ENCODE measurements at places on chromosomes 12 and 14. TPM values are rescaled to one million over a fixed set of nuclear protein-coding genes. Genes with fewer than 3 reads are reported as not detected.

Gene GLS2
- total RNA-seq = 1.6 TPM

Gene TMEM263
- 33.2 TPM for total RNA-seq

DNA sequence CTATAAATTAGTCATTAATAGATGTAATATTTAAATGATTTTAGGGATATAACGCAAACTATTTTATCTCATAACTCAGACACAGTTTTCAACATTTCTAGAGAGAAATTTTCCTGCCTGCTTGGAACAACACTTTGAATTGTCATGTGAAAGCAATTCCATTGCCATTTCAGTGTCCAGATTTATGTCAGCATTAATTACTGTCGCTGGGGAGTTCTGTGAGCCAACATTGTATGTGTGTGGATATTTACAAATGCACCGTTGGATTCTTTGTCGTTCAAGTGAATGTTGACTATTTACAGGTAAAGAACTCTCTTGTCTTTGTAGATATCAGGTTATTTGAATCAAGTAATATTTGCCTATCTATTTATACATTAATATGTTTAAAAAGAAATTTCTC lies 465.3 kb upstream of the RGS6 start:
- DNase-seq = no peak

GRCh38 chr12:124586756-124587155 lies 19.3 kb upstream of the NCOR2 start:
- DNase-seq = no peak

- DNase-seq = no peak
These were observed 37.5 kb downstream of the SLC38A4 start for GRCh38 chr12:46788072-46788887.

DNA sequence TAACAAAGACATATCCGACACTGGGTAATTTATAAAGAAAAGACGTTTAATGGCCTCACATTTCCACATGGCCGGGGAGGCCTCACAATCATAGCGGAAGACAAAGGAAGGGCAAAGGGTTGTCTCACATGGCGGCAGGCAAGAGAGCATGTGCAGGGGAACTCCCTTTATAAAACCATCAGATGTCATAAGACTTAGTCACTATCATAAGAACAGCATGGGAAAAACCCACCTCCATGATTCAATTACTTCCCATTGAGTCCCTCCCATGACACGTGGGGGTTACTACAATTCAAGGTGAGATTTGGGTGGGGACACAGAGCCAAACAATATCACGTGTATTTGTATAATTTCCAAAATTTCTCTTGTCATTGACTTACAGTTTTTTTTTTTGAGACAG lies 5.5 kb upstream of the LMNTD1 start:
- DNase-seq = no peak

DNA sequence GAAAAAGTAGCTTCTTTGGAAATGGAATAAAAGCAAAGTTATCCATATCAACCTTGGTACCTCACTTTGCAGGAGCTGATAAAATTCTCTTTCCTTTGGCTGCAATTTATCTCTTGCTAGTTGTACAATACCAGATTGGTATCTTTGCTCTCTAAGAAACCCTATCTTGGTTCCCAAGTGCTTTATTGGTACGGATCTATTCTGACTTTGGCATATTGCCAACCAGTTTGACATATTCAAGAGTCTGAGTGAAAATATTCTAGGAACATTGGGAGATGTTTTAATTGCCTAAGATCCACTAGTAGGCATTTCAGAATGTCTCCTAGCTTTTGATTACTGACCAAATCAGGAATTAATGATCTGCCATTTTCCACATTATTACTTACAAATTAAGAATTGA lies 167.2 kb upstream of the ATP2B1 start:
- DNase-seq = no peak

GRCh38 chr12:21220266-21220665 lies 89.3 kb downstream of the SLCO1B1 start:
- no peak for DNase-seq

DNA sequence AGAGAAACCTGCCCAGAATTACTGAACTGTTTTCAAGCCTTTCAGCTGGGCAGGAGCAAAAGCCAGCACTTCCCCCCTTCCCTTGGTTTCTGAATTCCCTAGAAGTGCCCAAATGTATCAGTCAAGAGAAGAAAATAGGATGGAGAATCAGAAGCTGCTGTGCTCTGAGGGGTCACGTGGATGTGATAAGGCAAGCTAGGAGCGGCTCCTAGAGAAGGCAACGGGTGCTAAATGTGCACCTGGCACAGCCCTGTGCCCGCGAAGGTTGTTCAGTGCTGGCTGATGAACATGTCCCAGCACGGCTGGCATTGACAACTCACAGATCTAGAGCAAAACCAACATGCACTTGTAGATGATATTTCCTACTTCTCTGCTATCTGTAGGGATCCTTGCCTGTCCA lies 8.3 kb downstream of the EMG1 start:
- no peak for DNase-seq
